ENCODE measurements at places on chromosomes 7 and 10.

DNA sequence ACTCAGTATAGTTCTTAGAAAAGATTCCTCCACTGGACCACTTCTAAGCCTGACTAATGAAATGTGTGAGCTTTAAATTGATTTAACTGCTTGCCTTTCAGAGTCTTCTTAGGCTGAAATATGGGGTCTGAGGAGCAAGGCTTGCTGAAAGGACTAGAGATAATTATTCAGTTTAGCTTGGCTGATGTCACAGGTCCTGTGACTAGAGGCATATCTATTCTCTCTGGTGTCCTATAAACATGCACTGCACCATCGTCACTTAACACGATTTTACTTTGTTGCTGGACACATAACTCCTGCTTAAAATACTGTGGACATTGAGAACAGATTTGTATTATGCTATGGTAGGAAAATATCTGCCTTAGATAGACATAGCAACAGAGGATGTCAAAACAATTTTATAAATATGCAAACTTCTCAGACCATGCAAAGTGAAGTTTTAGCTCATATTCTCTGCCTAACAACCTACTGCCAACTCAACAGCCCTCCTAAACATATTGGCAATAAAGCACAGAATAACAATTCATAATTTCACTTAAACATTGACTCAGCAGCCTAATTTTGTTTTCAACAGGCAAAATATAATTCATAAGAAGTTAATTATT is 80.2 kb downstream of the RNF133 start:
- no peak for DNase-seq

- no peak for DNase-seq
These were observed 48.5 kb downstream of the GNAT3 start for GRCh38 chr7:80463272-80463920.

GRCh38 chr7:55569797-55570196 is 2.5 kb downstream of the VOPP1 start:
- no peak for DNase-seq

GRCh38 chr10:90041585-90041984 is 340.2 kb downstream of the KIF20B start:
- DNase-seq = no peak

DNA sequence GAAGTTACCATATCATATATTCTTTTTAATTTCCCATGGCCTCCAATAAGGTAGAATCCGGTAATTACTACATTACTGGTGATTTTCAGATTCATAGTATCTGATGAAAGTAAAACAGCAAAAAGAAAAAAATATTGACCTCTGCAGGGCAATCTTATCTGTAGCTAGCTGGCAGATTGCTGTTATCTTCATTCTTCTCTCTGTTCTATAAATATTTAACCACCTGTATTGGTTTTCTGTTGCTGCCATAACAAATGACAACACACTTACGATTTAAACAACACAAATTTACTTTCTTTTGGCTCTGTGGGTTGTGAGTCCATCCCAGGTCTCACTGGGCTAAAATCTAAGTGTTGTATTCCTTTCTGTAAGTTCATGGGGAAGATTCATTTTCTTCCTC is 164.5 kb downstream of the ZEB1 start:
- DNase-seq = no peak

DNA sequence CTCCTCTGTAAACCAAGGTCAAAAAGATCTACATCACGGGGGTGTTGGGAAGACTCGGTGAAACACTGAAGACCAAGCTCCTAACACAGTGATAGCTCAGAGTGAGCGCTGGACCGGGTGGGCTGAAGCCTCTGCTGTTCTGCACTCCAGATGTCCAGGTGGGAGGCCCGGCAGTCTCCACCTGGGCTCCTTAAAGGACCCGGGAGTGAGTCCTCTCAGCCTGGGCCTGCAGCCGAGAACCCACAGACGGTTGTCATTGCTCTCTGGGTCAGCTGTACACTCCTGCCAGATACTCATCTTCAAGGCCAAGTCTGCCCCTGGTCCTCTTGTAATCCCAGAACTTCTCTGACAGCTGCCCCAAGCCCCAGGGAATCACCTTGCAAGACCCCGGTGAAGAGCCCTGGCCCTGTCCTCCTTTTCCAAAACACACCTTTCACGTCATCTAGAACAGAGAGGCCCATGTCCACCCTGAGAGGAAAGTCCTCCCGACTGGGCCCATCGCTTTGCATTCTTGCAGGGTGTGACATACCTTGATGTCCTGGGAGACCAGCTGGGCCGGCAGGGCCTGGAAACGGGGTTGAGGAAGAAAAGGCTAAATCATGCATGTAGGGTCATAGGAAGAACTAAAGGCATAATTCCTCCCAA is 43.7 kb downstream of the COL17A1 start:
- DNase-seq = no peak

GRCh38 chr7:146956321-146956720 is 839.7 kb downstream of the CNTNAP2 start:
- no peak for DNase-seq

GRCh38 chr7:73705551-73705920 is 13.9 kb downstream of the STX1A start:
- DNase-seq = no peak

DNA sequence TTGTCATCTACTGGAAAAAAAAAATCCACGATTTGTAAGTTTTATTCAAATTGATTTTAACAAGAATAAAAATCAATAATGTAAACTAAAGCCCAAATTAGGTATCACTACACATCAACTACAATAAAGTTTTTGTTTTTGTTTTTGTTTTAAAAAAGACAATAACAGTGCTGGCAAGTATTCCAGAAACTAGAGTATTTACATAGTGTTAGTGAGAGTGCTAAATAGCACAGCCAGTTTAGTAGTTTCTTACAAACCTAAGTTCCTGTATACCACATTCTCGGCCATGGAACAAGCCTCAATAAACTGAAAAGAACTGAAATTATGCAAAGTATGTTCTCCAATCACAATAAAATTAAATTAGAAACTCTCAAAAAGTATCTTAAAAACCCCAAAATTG is 8.1 kb downstream of the ARHGAP12 start:
- no peak for DNase-seq

DNA sequence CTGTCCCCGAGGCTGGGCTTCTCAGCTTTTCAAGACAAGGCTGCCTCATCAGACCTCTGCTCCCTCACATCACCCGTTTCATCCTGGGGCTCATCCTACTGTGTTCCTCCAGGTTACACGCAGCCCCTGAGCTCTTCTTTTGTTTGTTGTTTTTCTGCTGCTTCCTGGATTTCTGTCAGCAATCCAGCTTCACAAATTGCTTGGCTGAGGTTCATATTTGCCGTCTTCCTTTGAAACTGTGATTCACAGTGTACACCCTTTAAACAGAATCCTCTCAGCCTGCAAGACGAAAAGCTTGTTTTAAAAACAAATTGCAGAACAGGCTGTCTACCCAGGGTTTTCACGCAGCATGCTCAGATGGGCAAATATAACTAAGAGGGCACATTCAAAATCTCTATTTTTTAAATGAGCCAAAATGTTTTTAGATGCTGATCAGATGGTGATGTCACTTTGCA is 39.1 kb upstream of the PARD3 start:
- DNase-seq = peak; percentile 48

DNA sequence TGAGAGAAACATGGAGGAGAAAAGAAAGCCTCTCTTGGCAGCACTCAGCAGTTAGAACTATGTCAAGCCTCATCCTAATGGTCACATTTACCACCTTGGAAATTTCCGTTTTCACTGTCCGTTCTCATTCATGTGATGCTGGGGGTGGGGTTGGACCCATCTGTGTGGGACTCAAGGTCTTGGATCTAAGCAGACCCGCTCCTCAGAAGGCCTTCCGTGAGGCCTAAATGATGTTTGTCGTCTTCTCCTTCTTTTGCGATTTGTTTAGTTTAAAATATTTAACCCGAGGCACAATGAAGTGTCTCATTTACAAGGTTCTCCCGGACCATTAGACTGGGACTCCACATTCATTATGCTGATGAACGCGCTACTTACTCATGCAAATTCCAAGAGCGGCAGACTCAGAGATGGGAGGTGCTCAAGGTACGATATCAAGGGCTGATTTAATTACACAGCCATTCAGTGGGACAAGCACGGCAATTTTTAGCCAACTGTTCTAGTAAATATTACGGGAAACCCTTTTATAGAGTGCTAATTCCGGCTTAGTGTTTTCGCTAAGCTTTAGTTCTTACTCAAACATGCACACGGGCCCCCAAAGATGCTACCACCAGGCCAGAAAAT is 109.1 kb upstream of the EFCAB10 start:
- no peak for DNase-seq

GRCh38 chr7:102132209-102132752 is 154.4 kb upstream of the SH2B2 start:
- no peak for DNase-seq

- DNase-seq = no peak
These were observed 53.7 kb upstream of the FAM3C start for GRCh38 chr7:121449735-121450240.

GRCh38 chr10:7054915-7055314 is 355.9 kb downstream of the SFMBT2 start:
- DNase-seq = no peak

- no peak for DNase-seq
These were observed 13.0 kb upstream of the TES start for GRCh38 chr7:116197360-116197759.

- DNase-seq = no peak
These were observed 199.8 kb downstream of the RNLS start for GRCh38 chr10:88383276-88383675.

- DNase-seq = no peak
These were observed 112.4 kb downstream of the ELMO1 start for GRCh38 chr7:37336259-37336658.

GRCh38 chr10:122475591-122476332 is 14.4 kb downstream of the HTRA1 start:
- DNase-seq = no peak

- no peak for DNase-seq
These were observed 13.5 kb downstream of the SEMA3C start for GRCh38 chr7:80905334-80905733.

DNA sequence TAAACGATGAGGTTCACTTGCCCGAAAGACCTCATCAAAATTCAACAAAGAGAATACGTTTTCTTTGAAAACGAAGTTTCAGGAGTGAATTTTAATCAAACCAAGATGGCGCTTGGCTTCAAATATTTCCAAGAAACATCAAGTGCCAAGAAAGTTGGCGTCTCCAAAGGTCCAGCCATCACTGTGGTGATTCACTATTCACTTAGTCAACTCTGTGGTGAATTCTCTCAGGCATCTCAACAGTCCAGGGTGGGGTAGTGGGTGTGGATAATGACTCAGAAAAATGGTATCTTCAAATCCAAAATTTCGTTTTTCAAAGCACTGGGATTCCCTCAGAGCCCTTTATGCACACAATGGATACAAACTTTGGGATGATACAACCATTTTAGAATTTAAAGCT is 133.1 kb downstream of the SVIL start:
- no peak for DNase-seq

GRCh38 chr7:114806590-114807162 is 115.2 kb upstream of the MDFIC start:
- no peak for DNase-seq

Measured in midbrain (tissue), 1 donor.